ENCODE measurements at places on chromosomes 1 and 21.
A peak's percentile ranks its signal among the peaks of the same experiment; 100 is the strongest.

GRCh38 chr1:201104141-201104540, 8.1 kb downstream of the CACNA1S start:
- DNase-seq: no peak

- no peak for DNase-seq
Observed at GRCh38 chr21:29326914-29327554, 28.3 kb downstream of the BACH1 start.

DNA sequence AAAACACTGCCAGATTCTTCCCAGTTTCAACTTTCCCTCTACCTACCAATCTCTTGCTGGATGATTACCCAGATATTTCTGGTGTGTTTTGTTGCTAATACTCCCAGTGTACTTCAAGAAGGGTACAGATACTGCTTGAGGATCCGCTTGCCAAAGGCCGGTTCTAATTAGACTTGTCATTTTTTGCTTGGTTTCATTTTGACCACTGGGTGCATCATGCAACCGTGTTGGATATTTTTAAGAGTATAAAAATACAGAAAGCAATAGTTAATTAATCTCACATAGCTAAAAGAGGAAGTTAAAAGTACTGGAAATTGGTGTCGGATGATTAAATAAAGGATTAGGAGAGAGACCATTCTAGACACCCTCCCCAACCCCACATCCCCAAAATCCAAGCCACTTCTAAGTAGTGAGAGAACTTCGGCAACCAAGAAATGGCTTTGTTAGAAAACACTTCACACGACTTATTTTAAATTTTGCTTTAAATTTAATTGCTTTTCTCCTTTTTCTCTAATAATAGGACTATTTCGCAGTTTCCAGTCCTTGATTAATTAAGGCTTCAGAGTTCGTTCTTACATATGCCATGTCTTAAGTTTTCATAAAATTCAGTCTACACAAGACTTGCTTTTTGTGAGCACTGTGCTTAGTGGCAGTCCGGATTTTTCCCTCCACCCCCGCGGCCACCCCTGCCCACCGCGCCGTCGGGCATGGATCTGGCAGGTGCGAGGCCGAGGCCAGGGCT, 2.5 kb upstream of the CDKN2C start:
- no peak for DNase-seq

GRCh38 chr1:158191299-158191698, 10.6 kb downstream of the CD1D start:
- no peak for DNase-seq

DNA sequence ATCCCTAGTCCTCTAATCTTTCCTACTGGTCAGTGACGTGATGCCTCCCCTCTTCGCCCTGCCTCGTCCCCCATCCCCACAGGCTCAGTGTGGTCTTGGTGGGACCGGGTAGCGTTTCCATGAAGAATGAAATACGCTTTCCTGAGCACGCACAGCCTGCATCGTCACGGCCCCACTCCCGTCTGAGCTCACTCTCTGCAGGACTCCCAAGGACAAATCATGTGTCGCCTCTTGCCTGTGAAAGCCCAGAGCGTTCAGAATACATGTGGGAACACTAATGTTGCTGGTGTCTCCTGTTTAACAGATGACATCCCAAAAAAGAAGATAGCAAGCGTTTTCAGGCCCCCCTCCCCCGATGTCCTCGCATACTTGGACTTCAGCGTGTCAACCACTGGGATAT, 49.2 kb downstream of the S100B start:
- DNase-seq: no peak

DNA sequence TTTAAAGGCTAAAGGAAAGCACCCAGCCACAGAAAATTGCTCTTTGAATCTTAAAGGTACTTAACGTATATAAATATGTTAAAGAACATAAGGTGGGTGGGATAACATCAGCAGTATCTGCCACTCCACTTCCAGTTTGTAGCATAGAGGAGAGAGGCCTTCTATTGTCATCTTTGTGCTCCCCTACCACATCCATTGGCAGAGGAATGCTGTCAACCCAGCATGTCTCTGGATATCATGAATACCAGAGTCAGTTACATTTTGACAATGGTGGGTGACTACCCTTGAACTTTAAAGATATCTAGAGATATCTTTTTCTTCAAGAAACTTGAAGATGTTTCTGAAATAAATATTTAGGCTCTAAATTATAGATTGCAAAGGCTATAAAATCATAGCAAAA, 283.2 kb upstream of the LRRC7 start:
- no peak for DNase-seq

DNA sequence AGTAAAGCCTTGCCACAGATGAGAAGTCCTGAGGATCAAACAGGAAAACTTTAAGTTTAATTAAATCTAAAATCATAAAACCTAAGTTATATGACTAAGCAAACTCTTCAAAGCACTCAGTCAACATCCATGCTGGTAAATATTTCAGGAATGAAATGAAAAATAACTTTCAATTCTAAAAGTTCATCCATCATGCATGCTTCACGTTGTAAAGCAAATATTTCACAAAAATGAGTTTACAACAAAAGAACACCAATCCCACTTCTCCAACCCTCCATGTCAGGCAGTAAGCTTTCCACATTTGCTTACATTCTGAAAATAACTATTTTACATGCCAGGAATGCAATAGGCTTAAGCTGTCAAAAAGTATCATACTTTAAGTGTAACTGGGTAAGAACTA, 16.8 kb downstream of the APP start:
- no peak for DNase-seq

- DNase-seq: no peak
Observed at GRCh38 chr1:169484101-169484500, 1.6 kb downstream of the SLC19A2 start.

GRCh38 chr1:66302184-66302742, 231.7 kb upstream of the SGIP1 start:
- DNase-seq: no peak

DNA sequence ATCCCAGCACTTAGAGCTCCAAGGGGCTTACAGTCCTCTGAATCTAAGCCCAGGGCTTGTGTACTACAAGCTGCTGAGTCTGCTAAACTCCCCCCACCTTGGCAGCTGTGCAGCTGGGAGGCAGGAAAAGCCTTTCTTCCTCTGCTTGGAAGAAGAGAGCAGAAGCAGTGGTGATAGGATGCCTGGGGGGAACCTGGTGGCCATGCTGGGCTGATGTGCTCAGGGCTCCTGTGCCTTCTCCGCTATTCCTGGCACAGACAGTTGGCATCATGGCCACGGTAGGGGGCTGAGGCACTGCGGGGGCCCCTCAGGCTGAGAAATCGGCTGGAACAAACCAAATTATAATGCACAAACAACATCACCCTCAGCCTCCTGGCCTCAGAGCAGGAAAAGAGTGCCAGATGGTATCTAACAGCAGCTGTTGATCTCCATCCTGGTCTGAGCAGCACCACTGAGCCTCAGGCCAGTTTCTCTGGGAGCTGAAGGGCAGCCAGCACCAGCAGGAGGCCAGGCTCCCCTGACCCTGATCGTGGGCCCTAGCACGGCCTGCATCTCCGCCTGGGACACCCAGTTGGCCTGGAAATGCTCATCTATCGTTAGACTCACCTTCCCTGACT, 35.8 kb downstream of the ECE1 start:
- no peak for DNase-seq

DNA sequence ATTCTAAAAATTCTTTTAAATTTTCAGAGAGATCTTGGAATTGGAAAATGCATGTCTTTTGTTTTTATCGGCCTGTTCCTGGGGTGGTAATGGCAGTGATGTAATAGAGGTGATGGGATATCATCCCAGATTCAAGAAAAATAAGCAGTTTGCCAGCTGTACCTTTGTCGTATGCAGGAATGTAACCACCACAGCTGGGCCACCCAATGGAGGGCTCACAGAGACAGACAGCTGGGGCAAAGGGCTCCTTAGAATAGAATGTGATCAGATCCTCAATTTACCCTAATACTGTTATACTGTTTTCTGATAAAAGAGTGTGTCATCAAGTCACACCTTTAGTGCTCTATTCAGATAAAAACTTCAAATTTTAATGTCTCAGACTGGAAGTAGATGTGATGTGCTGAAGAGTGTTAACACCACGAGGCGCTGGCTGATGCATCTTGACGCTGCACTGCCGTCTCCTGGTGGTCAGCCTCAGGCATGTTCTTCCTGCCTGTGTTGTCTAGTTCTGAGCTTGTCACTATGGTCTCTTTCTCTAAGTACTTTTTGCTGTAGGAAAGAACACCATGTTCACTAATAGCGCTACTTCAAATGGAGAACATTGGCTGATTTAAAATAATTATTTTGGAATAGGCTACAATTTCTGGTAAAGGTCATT, 78.8 kb downstream of the C1orf21 start:
- DNase-seq: no peak

- DNase-seq: no peak
Observed at GRCh38 chr1:94578856-94579255, 37.3 kb upstream of the F3 start.

GRCh38 chr1:169931795-169932231, 38.1 kb upstream of the SCYL3 start:
- no peak for DNase-seq

DNA sequence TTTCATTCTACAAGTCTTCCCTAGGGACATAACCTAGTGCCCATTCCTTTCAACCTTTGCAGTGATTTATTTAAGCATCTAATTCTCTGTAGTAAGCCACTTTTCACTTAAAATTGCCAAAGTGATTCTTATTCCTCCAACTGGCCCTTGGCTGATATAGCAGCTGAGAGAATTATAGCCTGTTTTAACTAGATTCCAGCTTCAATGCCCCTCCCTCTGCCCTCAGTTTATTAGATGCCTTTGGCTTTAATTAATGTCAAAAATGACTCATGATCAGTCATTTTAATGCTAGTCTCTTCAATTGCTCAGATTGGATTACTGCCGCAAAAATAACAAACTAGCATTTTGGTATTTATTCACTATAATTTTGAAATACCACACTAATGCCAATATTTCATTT, 145.4 kb upstream of the KCTD3 start:
- DNase-seq: no peak

DNA sequence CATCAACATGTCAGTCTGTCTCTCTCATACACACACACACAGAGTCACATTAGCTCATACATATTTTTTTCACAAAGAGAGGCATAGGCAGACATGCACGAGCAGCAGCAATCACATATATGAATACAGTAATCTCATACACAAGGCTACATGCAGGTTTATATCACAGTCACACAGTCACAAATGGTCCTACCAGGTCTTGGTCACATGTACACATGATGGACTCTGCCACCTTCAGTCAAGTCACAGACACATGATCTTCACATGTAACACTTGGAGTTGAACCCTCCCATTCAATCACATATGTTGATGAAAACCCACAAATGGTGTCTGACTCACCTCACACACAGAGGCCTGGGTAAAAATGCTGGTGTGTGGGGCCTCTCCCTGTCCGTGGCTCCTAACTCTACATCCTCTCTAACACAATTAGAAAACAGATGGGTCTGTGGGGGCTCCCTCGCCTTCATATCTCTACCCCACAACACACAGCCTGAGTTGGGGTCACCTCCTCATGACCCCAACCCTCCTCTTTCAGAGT, 27.9 kb downstream of the RIMS3 start:
- no peak for DNase-seq

- DNase-seq: peak; percentile 85
Observed at GRCh38 chr1:155167166-155168104, 5.7 kb downstream of the KRTCAP2 start.

DNA sequence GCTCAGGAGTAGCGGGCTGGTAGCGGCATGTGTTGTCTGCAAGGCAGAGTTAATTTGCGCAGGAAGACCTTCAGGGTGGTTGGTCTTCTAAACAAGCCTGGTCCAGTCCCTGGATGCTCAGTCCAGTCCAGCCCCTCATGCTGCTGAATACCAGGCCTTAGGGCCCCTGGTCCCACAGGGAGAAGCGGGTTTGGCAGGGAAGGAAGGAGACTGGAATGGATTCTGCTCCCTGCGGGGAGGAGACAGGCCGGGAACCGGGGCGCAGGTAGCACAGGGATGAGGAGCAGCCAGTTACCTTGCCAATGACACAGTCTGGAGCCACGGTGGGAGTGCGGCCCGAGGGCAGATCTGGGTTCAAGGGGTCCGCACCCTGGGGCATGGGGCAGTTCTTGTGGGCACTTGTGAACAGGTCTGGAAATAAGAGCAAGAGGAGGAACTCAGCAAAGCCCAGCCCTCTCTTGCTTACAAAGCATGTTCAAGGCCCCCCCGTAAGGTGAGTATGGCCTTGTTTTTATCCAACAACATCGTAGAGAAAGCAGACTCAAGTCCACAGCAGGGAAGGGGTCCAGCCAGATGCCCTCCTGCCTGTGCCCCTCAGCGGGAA, 10.1 kb downstream of the FAM131C start:
- no peak for DNase-seq

DNA sequence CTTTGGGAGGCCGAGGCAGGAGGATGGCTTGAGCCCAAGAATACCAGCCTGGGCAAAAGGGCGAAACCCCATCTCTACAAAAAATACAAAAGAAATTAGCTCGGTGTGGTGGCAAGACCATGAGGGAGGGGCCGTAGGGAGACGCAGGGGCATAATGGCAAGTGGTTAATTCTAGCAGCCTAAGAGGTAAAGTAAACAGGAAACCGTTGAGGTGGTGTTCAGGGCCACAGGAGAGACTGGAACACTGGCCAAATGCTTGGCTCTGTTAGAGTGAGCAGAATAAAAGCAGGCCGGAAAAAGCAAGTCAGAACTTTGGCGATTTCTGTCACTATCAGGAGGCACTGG, 89.2 kb downstream of the RIPK4 start:
- no peak for DNase-seq

DNA sequence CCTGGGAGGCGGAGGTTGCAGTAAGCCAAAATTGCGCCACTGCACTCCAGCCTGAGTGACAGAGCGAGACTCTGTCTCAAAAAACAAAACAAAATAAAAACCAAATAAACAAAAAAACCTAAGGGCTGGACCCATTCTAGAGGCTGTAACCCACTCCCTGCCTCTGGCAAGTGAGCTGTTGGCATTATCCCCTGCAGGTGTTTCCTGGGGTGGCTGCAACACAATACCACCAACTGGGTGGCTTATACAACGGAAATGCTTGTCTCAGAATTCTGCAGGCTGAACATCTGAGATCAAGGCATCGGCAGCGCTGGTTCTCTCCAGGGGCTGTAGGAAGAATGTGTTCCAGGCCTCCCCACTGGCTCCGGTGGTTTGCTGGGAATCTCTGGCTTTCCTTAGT, 15.2 kb downstream of the LRRC38 start:
- no peak for DNase-seq

DNA sequence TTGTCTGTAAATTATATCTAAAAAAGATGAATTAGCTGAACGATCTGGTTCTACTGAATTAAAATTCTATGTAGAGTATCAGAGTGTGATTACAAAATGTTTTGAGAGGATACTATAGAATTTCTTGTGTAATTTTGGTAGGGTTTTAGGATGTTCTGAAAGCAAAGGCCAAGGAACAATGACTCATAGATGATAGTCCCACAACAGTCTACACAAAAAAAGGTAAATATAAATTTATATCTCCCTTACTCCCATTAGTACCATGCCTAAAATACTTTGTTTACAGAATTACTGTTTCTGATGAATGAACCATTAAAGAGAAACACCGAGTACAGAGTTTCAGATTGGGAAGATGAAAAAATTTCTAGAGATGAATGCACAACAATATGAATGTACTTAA, 9.5 kb downstream of the EDEM3 start:
- no peak for DNase-seq

Data from right renal pelvis (tissue), 4 donors.